NCI-H1048 (cell line): ENCODE measurements at places on chromosomes 13 and 19.

- no peak for DNase-seq
Observed at GRCh38 chr19:29804493-29804892, 7.3 kb upstream of the CCNE1 start.

DNA sequence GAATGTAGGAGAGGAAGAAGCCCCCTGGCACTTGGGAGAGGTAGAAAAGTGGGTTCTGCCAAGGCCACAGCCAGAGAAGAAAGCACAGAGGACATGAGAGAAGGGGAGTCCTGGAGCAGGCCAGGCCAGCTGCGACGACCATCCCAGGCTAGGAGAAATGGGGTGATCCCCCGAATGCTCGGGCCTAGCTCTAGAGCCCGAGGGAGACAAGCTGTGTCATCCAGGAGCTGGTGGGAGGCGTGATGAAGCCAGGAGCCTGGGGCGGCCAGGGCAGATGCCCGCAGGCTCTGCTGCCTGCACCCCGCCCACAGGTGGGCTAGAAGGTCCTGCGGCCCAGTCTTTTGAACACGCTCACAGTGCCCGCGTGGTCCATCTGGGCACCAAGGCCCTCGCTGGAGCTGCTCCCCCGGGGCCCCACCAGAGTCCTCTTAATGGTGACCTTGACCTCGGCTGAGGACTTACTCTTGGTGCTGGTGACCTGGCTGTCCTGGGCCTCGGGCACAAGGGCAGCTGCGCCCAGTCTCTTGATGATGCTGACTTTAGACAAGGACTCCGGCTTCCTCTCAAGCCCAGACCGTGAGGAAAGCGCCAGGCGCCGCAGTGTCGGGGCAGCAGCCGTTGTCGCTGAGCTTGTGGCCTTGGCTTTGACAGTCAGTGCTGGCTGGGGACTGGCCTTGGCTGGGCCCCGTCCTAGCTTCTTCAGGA is 26.5 kb downstream of the C19orf47 start:
- no peak for DNase-seq

- DNase-seq, result no peak
Observed at GRCh38 chr13:102729560-102730270, 34.9 kb upstream of the METTL21C start.

DNA sequence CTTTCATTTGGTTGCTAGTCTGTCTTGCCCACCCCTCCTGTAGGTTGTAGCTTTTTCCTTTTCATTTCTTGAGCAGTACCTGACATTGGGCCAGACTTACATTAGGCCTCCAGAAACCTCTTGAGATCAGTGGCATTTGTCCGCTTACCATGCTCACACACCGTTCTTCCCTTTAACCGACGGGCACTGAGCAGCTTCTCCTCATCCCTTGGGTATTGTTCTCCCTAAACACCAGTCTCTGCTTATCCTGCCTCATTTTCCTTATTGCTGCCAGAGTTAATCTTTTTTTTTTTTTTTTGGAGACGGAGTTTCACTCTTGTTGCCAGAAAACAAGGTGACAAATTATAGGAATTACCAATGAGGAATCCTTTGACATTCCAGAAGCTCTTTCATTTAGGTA is 27.2 kb upstream of the KCTD4 start:
- no peak for DNase-seq

GRCh38 chr19:10551698-10552301 is 8.1 kb downstream of the ATG4D start:
- no peak for DNase-seq
